ENCODE measurements at places on chromosomes 12 and 14. TPM values are rescaled to one million over a fixed set of nuclear protein-coding genes. Genes with fewer than 3 reads are reported as not detected.

The LRP1-AS gene
- not detected for total RNA-seq

The MED6 gene
- total RNA-seq, result 22.2 TPM

- no peak for ATAC-seq
Measured at GRCh38 chr12:21697904-21698630, 40.4 kb upstream of the LDHB start.

- ATAC-seq, result no peak
Measured at GRCh38 chr12:119340578-119340977, 6.0 kb downstream of the CCDC60 start.

GRCh38 chr14:67610491-67610890 is 9.2 kb upstream of the ARG2 start:
- ATAC-seq, result no peak

DNA sequence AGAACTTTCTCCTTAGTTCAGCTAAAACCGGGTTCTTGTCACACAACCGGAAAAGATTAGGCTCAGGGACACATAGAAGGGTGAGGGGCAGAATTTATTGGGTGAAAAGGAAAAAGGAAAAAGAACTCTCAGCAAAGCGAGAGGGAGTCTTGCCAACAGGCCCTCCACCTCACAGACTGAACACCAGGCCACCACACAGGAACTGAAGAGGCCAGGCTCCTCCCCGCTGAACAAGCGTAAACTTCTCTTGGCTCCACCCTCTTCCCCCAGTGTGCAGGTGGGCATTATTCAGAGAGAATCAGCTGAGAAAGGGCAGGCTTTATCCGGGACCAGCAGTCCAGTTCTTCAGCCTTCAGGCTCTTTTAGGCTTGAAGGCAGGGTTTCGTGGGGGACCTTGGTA is 125.6 kb upstream of the FGD4 start:
- ATAC-seq, result no peak

- no peak for ATAC-seq
Measured at GRCh38 chr14:93528884-93529558, 98.3 kb downstream of the UNC79 start.

- no peak for ATAC-seq
Measured at GRCh38 chr14:56992332-56992820, 182.1 kb upstream of the OTX2 start.

DNA sequence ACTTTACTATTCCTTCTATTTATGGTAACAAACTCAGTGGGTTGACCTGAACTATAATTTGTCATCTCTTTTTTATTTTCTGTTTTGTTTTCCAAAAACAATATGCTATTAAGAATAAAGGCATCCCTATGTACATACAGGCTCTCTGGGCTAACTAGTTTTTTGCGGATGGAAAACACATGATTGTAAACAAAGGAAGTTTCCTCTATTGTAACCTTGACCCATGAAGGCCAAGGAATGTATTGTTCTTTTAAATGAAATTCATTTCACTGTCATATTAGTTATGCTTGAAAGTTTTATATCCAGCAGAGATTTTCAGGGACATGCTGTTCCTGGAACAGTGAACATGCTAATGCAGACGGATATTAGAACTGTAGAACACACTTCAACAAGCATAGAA is 705.0 kb upstream of the SEL1L start:
- no peak for ATAC-seq

All from esophagus mucosa (tissue), 1 donor.